ENCODE measurements at places on chromosomes 7 and 10.

GRCh38 chr7:150382844-150383225 lies 3.7 kb downstream of the ZNF775 start:
- peaks cover 2% of the 10 kb centered on the region for H3K36me3 ChIP-seq
- DNase-seq: no peak
- peaks cover 15% of the 10 kb centered on the region for H3K4me1 ChIP-seq
- no peaks in the 10 kb centered on the region for H3K27me3 ChIP-seq
- no peak overlapping the region for H3K4me3 ChIP-seq

DNA sequence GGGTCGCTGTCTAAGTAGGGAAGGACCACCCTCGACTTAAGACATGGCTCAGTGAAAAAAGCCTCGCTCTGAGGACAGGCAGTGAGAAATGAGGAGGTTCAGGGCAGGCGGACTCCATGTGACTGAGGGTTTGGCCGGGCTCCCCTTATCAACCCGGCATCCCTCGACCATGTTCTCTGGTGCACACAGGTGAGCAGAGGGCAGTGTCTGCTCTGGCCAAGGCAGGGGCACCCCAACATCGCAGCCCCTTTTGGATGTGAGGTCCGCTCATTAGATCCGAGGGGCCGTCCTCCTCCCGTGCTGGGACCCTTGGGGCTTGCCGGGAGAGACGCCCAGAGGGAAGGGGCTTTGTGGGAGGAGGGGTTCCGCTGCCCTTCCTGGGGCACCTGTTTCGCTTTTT lies 475.1 kb downstream of the DNAJB6 start:
- no peaks in the 10 kb centered on the region for H3K4me1 ChIP-seq
- H3K36me3 ChIP-seq: no peaks in the 10 kb centered on the region
- H3K4me3 ChIP-seq: no peak overlapping the region
- no peak for DNase-seq

- DNase-seq: no peak
- no peak overlapping the region for H3K4me3 ChIP-seq
- H3K27ac ChIP-seq: no peak overlapping the region
- no peaks in the 10 kb centered on the region for H3K36me3 ChIP-seq
Observed at GRCh38 chr7:78777829-78778228, 675.6 kb downstream of the MAGI2 start.

DNA sequence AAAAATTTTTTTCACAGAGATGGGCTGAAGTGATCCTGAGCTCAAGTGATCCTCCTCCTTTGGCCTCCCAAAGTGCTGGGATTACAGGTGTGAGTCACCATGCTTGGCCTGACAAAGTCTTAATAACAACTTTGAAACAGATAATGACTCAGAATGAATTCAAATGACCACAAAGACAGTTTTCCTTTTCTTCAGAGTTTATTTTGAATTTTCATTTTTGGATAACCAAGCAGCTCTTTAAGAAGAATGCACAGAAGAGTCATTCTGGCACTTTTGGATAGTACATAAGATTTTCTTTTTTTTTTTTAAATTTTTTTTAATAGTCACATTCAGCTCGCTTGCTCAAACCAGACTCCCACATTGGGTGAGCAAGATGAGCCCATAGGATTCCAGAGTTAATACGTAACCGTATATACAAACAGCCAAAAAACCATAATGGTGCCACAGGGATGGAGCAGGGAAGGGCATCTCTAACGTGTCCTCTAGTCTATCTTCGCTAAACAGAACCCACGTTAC lies 43.0 kb upstream of the NMT2 start:
- no peak overlapping the region for H3K4me3 ChIP-seq
- no peak overlapping the region for H3K27ac ChIP-seq
- peak; percentile 8 for DNase-seq

DNA sequence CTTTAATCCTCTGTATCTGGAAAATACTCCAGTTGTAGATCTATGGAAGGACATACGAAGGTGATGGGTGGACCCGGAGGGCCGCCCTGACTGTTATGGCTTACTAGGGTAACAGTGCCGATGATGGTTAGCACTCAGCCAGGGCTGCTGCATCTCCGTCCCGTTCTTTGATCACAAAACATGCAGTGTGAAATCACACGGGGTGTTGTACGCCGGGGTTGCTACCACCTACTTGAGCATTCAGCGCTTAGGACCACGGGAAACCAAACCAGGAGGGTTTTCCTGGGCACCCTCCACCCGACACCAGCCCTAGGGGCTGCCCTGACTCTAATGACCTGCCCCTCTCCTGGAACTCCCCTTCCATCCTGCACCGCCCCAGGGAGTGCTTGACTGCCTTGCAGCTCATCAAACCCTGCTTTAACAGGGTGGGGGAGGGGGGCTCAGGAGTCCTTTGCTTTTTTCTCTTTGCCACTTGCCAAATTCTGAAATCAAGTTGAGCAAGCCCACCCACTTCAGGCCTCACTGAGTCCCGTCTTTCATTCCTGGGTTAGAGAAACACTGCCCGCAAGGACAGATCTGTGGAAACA lies 20.4 kb downstream of the ZNF775 start:
- H3K4me1 ChIP-seq: peaks cover 25% of the 10 kb centered on the region
- H3K36me3 ChIP-seq: no peaks in the 10 kb centered on the region
- no peak overlapping the region for H3K4me3 ChIP-seq
- no peaks in the 10 kb centered on the region for H3K27me3 ChIP-seq
- no peak for DNase-seq

GRCh38 chr7:116776610-116777289 lies 85.6 kb upstream of the CAPZA2 start:
- no peaks in the 10 kb centered on the region for H3K36me3 ChIP-seq
- no peak overlapping the region for H3K27ac ChIP-seq
- peak; percentile 5 for DNase-seq

DNA sequence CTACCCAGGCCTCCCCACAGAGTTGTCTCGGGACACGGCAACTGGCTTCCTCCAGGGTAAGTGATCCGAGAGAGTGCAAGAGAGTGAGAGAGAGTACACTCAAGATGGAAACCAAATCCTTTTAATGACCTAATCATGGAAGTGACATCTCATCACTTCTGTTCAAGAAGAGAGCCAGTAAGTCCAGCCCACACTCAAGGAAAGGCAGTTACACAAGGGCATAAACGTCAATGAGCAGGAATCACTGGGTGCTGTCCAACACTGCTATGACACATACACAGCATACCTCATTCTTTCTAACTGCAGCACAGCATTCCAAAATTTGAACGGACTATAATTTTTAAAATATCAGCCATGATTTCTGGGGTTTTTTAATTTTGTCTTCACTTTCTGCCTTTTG lies 29.3 kb upstream of the OSBPL3 start:
- no peak overlapping the region for H3K4me3 ChIP-seq
- H3K4me1 ChIP-seq: no peaks in the 10 kb centered on the region
- DNase-seq: no peak
- peaks cover 3% of the 10 kb centered on the region for H3K27me3 ChIP-seq
- no peak overlapping the region for H3K27ac ChIP-seq

GRCh38 chr7:138776166-138776833 lies 21.5 kb upstream of the TMEM213 start:
- no peaks in the 10 kb centered on the region for H3K27me3 ChIP-seq
- no peaks in the 10 kb centered on the region for H3K36me3 ChIP-seq
- H3K4me1 ChIP-seq: no peaks in the 10 kb centered on the region

GRCh38 chr7:76294344-76295024 lies 8.0 kb upstream of the HSPB1 start:
- H3K27ac ChIP-seq: no peak overlapping the region
- peaks cover 13% of the 10 kb centered on the region for H3K4me1 ChIP-seq
- no peak overlapping the region for H3K4me3 ChIP-seq
- H3K36me3 ChIP-seq: no peaks in the 10 kb centered on the region
- H3K27me3 ChIP-seq: no peaks in the 10 kb centered on the region

GRCh38 chr10:19848226-19848985 lies 32.2 kb downstream of the PLXDC2 start:
- no peaks in the 10 kb centered on the region for H3K4me1 ChIP-seq
- no peaks in the 10 kb centered on the region for H3K27me3 ChIP-seq
- H3K36me3 ChIP-seq: no peaks in the 10 kb centered on the region
- DNase-seq: no peak

GRCh38 chr10:117936141-117936540 lies 110.6 kb downstream of the RAB11FIP2 start:
- H3K27ac ChIP-seq: no peak overlapping the region
- H3K4me3 ChIP-seq: no peak overlapping the region
- no peak for DNase-seq
- no peaks in the 10 kb centered on the region for H3K36me3 ChIP-seq
- peaks cover 5% of the 10 kb centered on the region for H3K4me1 ChIP-seq

DNA sequence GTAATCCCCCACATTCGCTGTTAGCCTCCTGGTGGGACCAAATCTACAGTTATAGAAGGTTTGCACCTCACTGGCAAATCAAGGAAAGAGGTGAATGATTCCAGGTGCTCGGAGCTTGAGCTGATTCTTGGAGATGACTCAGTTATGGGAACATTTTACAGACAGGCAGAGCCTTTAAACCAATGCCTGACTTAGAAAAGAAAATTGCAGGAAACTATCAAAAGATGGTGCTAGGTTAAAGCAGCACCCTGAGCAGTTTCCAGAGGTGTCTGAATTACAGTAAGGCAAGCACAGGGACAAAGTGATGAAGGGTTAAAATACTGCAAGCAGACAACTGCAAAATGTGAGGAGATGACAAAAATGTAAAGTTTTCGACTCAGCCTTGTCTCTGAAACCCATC lies 2.9 kb downstream of the LRRTM3 start:
- no peak for DNase-seq
- H3K4me1 ChIP-seq: no peaks in the 10 kb centered on the region
- no peak overlapping the region for H3K27ac ChIP-seq

GRCh38 chr7:277228-277627 lies 12.7 kb upstream of the FOXL3 start:
- no peak overlapping the region for H3K27ac ChIP-seq
- no peaks in the 10 kb centered on the region for H3K4me1 ChIP-seq
- H3K27me3 ChIP-seq: peaks cover 10% of the 10 kb centered on the region
- H3K4me3 ChIP-seq: no peak overlapping the region

GRCh38 chr7:132065989-132066603 lies 509.7 kb upstream of the PODXL start:
- H3K27me3 ChIP-seq: peaks cover 9% of the 10 kb centered on the region
- H3K36me3 ChIP-seq: no peaks in the 10 kb centered on the region
- no peak for DNase-seq
- H3K4me3 ChIP-seq: no peak overlapping the region

- DNase-seq: no peak
- no peaks in the 10 kb centered on the region for H3K4me1 ChIP-seq
- no peak overlapping the region for H3K4me3 ChIP-seq
- H3K27ac ChIP-seq: no peak overlapping the region
- no peaks in the 10 kb centered on the region for H3K27me3 ChIP-seq
Observed at GRCh38 chr10:34235164-34235832, 579.8 kb downstream of the PARD3 start.

All from activated CD8-positive, alpha-beta T cell treated with anti-CD3 and anti-CD28 coated beads for 36 hours (primary cell).